ENCODE measurements at places on chromosomes 4 and X. TPM values are rescaled to one million over a fixed set of nuclear protein-coding genes. Genes with fewer than 3 reads are reported as not detected.

DNA sequence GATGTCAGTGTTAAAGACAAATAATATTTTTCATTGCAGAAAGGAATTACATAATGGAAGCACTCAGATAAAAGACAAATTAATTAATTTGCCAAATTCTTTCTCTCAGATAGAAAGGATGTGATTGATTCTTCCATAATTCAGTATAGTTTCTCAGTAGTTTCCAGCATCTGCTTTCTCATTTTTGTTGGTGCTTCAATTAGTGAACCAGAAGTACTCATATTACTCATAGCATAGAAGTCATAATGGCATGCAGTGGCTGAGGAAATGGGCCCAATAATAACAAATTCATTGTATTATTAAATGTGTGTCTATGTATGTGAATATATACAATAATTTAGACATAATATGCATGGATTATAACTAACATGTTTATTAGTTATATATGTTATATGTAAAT lies 393.3 kb upstream of the TRAM1L1 start:
- no peak for DNase-seq

DNA sequence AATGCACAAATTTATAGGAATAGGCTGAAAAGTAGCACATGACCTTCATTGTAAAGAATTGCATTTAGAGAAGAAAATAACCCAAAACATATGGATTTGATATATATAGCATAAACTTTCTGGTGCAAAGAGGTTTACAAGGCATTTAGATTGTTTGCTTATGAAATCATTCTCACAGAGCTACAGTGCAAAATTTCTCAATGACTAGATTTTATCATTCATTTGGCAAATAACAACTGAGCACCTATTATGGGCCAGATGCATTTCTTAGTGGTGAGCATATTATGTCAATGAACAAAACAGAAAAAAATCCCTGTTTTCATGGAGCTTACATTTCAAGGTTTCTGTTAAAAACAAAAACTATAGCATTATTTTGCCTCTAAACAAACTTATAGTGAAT lies 34.1 kb upstream of the TNIP3 start:
- DNase-seq: peak; percentile 44

- peak; percentile 30 for DNase-seq
These were observed 30.0 kb upstream of the MYOZ2 start for GRCh38 chr4:119105605-119106004.

GRCh38 chrX:151962034-151962433 lies 12.4 kb downstream of the GABRE start:
- DNase-seq: no peak

- peak; percentile 25 for DNase-seq
These were observed 204.6 kb downstream of the PDGFRA start for GRCh38 chr4:54433686-54434085.

DNA sequence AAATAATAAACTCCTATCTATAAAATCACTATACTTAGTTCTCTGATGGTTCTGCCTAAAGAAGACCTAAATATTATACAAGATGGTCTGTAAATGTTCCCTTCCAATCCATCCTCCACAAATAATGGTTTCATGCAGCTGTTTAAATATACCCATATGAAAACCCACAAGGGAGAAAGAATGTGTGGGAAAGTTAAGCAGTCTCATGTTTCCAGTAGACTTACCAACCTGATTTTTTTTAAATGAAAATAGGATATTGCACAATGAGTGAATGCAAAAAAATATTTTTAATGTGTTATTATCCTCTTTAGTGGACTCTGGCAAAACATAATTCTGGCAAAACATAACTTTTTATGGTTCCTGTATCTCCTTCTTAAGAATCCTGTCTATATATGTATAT lies 23.3 kb downstream of the CAMK2D start:
- peak; percentile 73 for DNase-seq

PNCK gene
- 0.32 TPM for total RNA-seq

CT45A8 gene
- not detected for total RNA-seq

MAP9 gene
- total RNA-seq: 11.3 TPM

TMEM271 gene
- total RNA-seq: not detected
